ENCODE measurements at places on chromosomes 1 and 21. TPM values are rescaled to one million over a fixed set of nuclear protein-coding genes. Genes with fewer than 3 reads are reported as not detected.

The KIF2C gene
- total RNA-seq = 45.5 TPM

The SMG7 gene
- 34.5 TPM for total RNA-seq

The ANKRD34A gene
- 0.20 TPM for total RNA-seq

The C1orf56 gene
- 6.2 TPM for total RNA-seq

The GPX7 gene
- not detected for total RNA-seq

The FAM72B gene
- 6.6 TPM for total RNA-seq

The HUNK gene
- 1.2 TPM for total RNA-seq

The SLC6A17 gene
- 4.7 TPM for total RNA-seq

The KIF21B gene
- 1.8 TPM for total RNA-seq

The PADI1 gene
- total RNA-seq = 1.2 TPM

The CALML6 gene
- 0.22 TPM for total RNA-seq

The SPRR5 gene
- not detected for total RNA-seq

The BARHL2 gene
- total RNA-seq = not detected

Data from A549 treated with Hydrocortisone at 1 μM for 4 hours (cell line).